CD8-positive, alpha-beta memory T cell (primary cell): ENCODE measurements at places on chromosomes 16 and 17.

GRCh38 chr17:16438173-16438556, 22.8 kb downstream of the TRPV2 start:
- no peak for DNase-seq

GRCh38 chr17:44977065-44977464, 9.0 kb upstream of the C1QL1 start:
- no peak for DNase-seq

- DNase-seq: no peak
Measured at GRCh38 chr17:79073706-79074088, 927 bp upstream of the ENGASE start.

GRCh38 chr17:63842173-63842539, 329 bp downstream of the SMARCD2 start:
- DNase-seq: no peak

GRCh38 chr17:40949418-40949817, 12.0 kb upstream of the KRT23 start:
- DNase-seq: no peak

GRCh38 chr16:48225456-48225855, 18.6 kb upstream of the LONP2 start:
- no peak for DNase-seq

DNA sequence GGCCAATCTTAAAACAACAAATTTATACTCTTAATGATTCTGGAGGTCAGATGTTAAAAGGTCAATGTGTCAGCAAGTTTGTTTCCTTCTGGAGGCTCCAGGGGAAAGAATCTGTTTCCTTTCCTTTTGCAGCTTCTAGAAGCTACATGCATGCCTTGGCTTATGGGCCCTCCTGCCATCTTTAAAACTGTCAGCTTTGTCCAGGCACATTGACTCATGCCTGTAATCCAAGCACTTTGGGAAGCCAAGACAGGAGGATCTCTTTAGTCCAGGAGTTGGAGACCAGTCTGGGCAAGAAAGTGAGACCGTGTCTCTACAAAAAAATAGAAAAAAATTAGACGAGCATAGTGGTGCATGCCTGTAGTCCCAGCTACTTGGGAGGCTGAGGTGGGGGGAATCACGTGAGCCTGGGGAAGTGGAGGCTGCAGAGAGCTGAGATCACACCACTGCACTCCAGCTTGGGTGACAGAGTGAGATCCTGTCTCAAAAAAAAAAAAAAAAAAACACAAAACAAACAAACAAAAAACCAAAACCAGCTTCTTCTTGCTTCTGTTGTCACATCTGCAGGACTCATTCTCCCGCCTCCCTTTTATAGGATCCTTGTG, 58.3 kb downstream of the NOS2 start:
- DNase-seq: no peak

DNA sequence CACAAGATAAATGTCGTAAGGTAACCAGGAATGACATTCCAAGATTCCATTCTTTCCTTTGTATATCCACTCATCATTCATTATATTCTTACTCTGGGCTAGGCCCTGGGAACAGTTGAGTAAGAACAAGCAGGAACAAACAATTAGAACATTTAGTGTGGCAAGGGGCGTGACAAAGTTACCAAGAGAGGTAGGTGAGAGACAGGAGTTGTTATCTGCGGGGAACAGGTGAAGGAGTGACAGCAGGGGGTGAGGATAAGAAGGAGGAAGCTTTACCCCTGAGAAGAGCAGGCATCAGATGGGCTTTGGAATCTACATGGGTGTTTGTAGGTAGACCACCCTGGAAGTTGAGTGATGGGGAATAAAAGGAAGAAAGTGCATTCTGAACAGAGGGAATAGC, 568.9 kb downstream of the WWOX start:
- DNase-seq: no peak

DNA sequence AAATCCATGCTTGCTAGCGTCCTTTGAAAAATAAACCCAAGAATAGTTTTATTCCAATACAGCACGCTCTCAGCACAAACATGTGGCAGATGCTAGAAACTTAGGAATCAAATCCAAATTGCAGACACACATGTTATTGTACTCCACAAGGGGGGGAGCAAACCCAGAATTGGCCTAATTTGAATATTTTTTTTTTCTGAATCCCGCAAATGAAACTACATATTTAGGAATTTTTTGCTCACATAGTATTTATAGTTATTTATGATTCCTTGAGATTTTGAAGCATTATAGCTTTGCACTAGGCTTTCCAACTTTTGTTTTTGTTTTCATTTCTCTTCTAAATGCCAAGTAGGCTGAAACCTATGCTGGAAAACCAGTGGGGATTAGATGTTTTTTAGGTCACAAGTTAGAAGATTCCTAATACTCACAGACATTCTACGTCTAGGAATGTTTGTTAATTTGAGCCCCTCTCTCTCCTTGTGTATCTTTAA, 59.3 kb upstream of the CDH11 start:
- no peak for DNase-seq

DNA sequence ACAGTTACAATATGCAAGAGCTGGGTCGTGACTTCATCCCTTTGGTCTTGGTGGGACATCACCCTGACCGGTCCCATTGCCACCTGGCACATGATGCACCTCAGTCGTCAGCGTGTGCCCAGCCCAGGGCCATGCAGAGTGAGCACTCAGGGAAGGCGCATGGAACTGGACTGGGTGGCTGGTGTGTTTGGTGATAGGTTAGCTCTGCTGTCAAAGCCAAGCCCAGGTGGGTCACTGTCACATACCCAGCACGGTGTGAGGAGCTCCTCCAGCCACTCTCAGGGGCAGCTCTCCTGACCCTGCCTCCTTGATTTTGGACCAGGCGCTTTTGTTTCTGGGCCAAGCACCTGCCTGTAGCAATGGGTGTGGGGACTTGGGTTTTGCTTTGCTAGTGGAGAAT, 180.9 kb downstream of the RAB11FIP4 start:
- DNase-seq: no peak

DNA sequence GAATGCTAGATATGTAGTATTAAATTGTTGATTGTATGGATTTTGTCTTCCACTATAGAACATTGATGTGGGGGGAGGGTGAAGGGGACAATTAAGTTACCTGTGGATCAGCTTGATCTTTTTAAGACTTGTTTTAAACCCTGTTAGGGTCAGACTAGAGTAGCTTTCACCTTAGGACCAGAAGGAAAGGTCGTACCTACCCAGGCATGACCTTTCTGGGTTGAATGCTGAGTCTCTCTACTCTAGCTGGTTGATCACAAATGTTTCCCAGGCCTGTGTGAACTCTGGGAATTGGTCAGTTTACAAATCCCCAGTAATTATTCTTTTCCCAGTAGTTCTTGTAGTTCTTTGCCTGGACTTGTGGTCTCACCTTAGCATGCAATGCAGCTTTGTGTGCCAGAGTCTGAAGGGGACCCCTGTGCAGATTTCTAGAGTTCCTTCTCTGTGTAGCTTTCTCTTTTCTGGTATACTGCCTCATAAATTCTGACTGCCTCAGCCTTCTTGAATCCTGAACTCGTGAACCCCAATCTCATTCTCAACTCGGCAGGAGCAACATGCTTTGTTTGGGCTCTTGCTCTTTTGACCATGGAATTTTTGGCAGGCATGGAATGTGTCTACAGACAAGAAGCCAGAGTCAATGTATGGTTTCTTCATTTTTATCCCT, 54.1 kb downstream of the VMP1 start:
- DNase-seq: no peak

DNA sequence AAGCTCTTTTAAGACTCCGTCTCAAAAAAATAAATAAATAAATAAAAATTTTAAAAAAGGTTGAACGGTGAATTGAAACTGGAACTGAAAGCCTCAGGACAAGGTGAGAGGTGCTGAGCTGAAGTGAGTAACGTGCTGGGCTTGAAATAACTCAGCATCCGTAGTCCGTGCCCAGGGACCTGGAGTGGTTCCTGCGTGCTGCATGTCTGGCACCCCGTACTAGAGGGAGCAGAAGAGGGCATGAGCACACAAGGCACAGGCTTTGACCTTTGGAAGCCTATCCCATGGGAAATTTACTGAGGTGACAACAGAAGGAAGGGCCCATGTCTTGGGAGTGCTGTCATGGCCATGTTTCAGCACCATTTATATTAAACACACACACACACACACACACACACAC, 4.5 kb upstream of the MEIOB start:
- DNase-seq: no peak

DNA sequence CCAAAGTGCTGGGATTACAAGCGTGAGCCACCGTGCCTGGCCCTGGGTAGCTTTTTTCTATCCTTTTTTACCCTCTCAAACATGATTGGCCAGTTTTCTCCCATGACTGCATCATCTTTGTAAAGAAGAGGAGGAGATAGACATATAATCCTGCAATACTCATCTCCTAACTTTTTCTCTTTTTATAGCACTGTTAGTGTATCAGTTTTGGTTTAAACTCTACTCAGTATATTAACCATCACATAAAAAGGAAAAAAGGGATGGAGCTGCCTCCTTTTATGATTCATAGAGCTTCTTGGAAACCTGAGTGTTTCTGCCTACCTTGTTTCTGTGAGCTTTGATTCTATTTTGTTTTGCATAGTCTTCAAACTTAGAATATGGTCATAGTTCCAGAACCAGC, 12.0 kb upstream of the TMEM106A start:
- DNase-seq: no peak

GRCh38 chr16:11094075-11094856, 149.9 kb downstream of the CLEC16A start:
- no peak for DNase-seq

GRCh38 chr16:28062847-28063521, 530 bp downstream of the GSG1L start:
- no peak for DNase-seq

DNA sequence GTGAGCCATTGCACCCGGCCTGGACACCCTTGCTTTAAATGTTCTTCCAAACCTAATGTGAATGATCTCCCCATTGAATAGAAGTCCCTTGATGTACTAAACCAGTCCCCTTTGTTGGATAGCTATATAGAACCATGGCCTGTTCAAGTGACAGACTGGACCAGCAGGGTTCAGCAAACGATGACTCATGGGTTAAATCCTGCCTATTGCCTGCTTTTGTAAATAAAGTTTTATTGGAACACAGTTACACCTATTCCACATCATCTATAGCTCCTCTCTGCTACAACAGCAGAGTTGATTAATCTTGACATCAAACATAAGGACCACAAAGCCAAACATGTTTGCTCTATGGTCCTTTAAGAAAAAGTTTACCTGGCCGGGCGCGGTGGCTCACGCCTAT, 56.1 kb downstream of the CRISPLD2 start:
- DNase-seq: no peak

DNA sequence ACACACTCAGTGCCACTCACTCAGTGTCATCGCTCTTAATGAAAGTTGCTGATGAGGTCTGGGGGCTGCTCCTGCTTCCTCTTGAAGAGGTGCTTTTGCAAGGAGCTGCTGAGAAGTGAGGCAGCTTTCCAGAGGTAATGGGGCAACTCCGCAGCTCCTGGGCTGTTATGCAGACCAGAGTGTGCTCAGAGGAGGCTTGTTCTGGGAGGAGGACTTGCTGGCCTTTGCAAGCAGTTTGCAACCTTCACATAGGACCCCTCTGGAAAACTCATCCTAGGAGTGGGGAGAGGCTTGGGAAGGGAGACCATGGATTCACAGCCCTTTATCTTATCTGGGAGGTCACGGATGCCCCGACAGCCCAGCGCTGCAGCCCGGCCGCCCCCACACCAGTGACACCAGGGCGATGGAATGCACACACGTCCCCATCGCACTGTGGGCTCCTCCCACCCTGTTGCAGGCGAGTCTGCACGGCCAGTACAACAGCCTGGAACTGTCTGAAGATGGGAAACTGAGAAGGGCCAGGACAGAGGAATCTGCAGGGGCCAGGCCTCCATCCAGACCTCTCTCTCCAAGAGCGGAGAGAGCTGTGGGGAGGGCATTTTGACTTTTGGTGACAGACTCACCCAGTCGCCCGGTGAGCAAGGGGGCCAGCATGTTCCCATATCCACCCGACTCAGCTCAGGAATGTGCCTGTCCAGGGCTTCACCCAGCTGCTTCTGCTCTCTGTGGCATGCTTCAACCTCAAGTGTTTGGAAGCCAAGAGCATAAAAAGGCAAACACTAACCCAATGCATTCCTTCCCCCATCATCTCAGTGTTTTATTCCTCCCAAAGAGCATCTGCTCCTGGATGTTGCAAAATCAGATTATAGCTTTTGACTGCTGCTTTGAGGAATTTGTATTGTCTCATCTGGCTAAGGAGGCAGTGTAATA, 78.6 kb upstream of the ZNF469 start:
- DNase-seq: no peak

DNA sequence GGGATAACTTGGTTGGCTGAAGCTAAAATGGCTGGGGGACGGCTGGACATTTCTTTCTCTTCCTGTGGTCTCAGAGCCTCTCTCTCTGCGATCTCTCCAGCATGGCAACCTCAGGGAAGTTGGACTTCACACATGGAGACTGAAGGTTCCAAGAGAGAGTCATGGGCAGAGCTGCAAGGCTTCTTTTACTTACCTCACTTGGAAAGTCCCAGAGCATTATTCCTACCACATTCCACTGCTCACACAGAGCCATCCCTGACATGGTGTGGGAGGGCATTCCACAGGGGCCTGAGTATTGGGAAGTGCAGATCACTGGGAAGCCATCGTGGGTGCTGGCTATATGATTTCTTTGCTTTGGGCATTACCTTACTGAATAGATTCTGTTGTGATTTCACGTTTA, 9.8 kb upstream of the SLC6A2 start:
- DNase-seq: no peak

GRCh38 chr17:43372273-43372911, 26.4 kb upstream of the ARL4D start:
- no peak for DNase-seq

DNA sequence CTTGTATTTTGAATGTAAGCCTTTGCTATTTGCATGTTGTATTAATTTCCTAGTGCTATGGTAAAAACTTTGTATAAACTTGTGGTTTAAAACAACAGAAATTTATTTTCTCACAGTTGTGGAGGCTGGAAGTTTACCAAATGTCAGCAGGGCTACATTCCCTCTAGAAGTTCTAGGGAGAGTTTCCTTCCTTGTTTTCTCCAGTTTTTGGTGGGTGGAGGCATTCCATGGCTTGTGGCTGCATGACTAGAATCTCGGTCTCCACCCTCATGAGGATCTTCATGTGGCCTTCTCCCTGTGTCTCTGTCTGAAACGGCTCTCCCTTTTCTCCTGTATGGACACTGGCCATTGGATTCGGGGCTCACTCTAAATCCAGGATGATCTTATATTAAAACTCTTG, 482.2 kb upstream of the GOT2 start:
- DNase-seq: no peak

DNA sequence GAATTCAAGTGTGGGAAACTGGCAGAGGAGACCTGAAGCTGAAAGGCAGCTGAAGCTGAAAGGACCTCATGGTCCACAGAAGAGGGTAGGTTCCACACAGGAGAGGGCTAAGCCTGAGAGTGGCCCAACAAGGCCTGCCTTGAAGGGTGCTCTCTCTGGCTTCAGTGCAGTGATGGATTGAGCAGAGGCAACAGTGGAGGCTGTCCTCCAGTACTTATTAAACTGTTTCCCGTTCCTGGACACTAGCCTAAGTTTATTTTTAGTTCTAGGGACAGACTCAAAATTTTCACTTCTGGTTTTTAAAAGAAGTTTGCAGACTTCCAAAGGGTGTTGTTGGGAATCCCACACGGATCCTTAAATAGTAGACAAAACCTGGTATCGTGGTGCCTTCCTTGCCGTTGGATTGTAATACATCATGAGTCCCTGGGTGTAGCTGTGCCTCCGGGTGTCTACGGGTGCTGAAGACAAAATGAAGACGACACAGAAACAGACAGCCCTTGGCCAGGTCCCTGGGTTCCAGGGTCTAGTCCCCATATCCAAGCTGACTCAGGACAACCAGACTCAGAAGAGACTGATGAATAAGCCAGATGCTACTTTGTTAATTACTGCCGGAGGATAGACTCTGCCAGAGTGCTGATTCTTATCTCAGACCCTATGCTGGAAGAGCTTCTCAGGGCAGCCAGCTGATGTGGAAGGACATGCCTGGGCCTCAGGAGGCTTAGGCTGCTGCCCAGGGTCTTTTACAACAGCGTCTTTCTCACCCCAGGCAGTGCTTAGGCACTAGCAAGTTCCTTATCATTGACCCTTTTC, 7.1 kb upstream of the CMTM4 start:
- no peak for DNase-seq
